ENCODE measurements at places on chromosomes 13 and 19.

GRCh38 chr13:112725346-112726015 is 35.6 kb downstream of the ATP11A start:
- no peak for DNase-seq

GRCh38 chr13:109175666-109176065 is 546.3 kb downstream of the MYO16 start:
- DNase-seq, result no peak

- peak; percentile 67 for DNase-seq
These were observed at the start of gene ZNF470 for GRCh38 chr19:56567274-56568120. Gene ZNF470, plus strand, starts transcription at chr19:56567468. Its CDS starts 2,844 bp downstream, at chr19:56570312.

DNA sequence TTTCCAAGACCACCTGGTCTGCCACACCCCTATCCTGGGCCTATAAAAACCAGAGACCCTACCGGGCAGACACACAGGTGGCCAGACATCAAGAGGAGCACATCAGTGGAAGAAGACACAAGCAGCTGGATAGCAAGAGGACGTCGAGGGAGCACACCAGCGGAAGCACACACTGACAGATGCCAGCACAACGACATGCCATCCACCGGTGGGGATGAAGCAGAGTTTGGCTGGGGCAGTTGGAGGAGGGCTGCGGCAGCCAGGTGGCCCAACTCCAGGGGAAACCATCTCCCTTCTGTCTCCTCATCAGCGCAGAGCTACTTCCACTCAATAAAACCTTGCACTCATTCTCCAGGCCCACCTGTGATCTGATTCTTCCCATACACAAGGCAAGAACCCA is 200.6 kb downstream of the PCDH17 start:
- no peak for DNase-seq

GRCh38 chr19:6402837-6403608 is 10.1 kb upstream of the GTF2F1 start:
- no peak for DNase-seq

DNA sequence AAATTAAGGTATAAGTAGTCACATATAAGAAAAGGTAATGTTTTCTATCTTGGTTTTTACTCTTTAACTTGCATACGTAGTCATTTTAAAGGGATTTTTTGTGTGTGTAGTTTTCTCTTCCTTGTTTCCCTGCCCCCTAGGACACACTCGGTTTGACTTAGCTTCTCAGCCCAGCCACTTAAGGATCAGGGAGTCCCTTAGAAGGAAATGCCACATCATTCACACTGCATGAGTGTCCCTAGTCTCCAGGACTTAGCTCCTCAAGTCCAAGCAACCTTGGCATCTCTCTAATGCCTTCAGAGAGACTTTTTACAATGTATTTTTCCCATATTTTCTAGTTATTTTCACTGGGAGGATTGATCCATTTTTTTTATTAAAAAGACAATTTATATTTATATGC is 1407.7 kb downstream of the EFNB2 start:
- DNase-seq, result no peak

DNA sequence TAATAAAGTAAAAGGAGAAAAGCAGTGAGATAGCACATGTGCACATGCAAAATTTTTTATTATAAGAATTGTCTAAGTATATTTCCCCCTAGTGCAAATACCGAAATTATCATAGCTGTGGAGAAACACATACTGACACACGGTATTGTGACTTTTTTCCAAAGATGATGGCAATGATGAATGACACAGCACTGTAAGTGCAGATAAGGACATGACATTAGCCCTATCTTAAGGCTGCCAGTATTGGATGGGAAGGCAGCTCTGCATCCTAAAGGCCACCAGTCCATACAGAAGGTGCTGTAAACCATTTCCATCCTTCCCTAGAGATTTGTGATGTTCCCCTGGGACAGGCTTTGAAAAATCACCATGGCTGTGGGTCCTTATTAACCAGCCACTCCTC is 11.5 kb upstream of the MICU2 start:
- DNase-seq, result no peak

DNA sequence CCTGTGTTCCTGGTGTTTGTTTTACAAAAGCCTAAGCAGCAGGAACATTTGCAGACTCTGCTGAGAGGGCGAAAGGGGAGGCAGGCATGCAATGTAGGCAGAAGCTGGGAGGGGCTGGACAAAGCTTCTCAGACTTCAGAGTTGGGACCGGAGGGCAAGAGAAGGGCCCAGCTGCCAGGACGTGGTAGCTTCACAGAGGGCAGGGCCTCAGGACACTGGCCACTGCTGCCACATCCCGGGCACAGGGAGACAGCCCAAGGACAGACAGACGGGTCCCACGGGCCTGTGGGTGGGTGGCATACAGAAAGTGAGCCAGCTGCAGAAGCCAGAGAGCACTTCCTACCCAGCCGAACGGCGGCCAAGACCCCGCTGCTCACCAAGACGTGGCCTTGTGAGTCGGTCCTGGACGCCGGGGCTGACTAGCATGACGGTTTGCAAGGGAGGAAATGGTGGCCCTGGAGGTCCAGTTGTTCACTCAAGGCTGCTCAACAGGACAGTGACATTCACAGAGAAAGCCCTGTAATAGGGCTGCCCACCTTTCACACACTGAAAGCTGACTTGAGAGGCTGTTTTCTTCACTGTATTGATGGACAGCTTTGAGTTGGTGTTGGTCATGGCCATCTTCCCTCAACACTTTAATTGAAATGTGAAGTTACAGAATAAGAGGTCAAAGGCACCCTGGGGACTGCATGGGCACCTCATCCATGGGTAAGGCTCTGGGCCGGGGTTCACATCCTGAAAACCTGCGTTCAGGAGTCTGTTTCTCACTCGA is 23.7 kb upstream of the TFDP1 start:
- no peak for DNase-seq

DNA sequence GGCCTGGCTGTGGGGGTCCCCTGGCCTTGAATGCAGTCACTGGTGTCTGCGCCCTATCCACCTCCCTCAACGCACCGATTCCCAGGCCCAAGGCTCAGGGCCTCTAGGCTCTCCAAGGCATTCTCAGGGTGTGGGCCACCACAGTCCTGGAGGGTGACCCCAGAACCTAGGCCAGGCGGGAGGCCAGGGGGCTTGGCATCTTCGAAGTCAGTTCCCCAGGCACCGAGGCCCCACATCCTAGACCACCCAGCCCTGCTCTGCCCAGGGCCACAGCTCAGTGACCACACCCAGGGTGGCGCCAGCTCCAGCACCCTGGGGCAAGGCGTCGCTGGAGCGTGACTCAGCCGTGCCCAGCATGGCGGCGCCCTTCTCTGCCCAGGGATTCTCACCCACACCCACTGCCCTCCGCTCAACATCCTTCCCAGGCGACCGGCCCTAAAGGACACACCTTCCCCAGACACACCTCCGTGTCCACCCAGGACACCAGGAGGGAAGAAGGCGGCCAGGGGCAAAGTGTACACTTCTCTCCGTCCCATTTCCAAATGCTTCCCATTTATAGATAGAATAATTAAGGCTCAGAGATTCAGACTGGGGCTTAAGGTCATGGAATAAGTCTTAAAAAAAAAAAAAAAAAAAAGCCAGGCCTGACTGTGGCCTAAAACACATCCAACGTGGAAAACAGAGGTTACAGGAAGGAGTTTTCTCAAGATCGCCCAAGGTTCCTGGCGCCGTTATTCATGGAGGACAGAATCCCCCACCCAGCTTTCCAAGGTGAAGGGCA is 36.4 kb upstream of the NANOS3 start:
- no peak for DNase-seq

GRCh38 chr19:51034704-51035103 is at the start of gene KLK12:
Gene KLK12, minus strand, starts transcription at chr19:51035002. Its CDS starts 381 bp downstream, at chr19:51034621.
- DNase-seq, result no peak

Measured in T-helper 17 cell (primary cell).